Upper lobe of left lung (tissue), 6 donors: ENCODE measurements at places on chromosomes 3 and 15. TPM values are rescaled to one million over a fixed set of nuclear protein-coding genes. Genes with fewer than 3 reads are reported as not detected.

- H3K4me3 ChIP-seq, result no peak overlapping the region
- no peaks in the 10 kb centered on the region for H3K36me3 ChIP-seq
- no peaks in the 10 kb centered on the region for H3K27me3 ChIP-seq
- no peak overlapping the region for H3K27ac ChIP-seq
- H3K4me1 ChIP-seq, result peaks cover 3% of the 10 kb centered on the region
- DNase-seq, result no peak
These were observed 93.3 kb upstream of the HACD2 start for GRCh38 chr3:123678108-123678511.

Gene ROPN1B
- total RNA-seq, result 1.0 TPM

- H3K27me3 ChIP-seq, result no peaks in the 10 kb centered on the region
- H3K36me3 ChIP-seq, result no peaks in the 10 kb centered on the region
- no peak for DNase-seq
- H3K4me1 ChIP-seq, result no peaks in the 10 kb centered on the region
- no peak overlapping the region for H3K4me3 ChIP-seq
These were observed 35.5 kb upstream of the ALDH1A3 start for GRCh38 chr15:100844167-100844566.

Gene TMEM42
- total RNA-seq, result 6.3 TPM

Gene COLQ
- total RNA-seq, result 1.1 TPM

Gene GOLGA8G
- total RNA-seq, result not detected

Gene TMEM62
- total RNA-seq, result 26.3 TPM

GRCh38 chr3:22542311-22542710 is 660.8 kb upstream of the UBE2E2 start:
- no peaks in the 10 kb centered on the region for H3K36me3 ChIP-seq
- no peak overlapping the region for H3K27ac ChIP-seq
- H3K4me1 ChIP-seq, result no peaks in the 10 kb centered on the region
- no peaks in the 10 kb centered on the region for H3K27me3 ChIP-seq
- no peak overlapping the region for H3K4me3 ChIP-seq

Gene SI
- total RNA-seq, result not detected

Gene AP3B2
- 0.39 TPM for total RNA-seq

- no peaks in the 10 kb centered on the region for H3K36me3 ChIP-seq
- H3K4me3 ChIP-seq, result no peak overlapping the region
- no peaks in the 10 kb centered on the region for H3K4me1 ChIP-seq
- H3K27me3 ChIP-seq, result no peaks in the 10 kb centered on the region
These were observed 112.9 kb downstream of the SEC22A start for GRCh38 chr3:123314359-123315270.

Gene SEMA3F
- total RNA-seq, result 76.0 TPM

- H3K36me3 ChIP-seq, result no peaks in the 10 kb centered on the region
- no peak overlapping the region for H3K27ac ChIP-seq
- no peaks in the 10 kb centered on the region for H3K27me3 ChIP-seq
- no peak overlapping the region for H3K4me3 ChIP-seq
These were observed 156.0 kb downstream of the CACNA1D start for GRCh38 chr3:53650424-53650823.

DNA sequence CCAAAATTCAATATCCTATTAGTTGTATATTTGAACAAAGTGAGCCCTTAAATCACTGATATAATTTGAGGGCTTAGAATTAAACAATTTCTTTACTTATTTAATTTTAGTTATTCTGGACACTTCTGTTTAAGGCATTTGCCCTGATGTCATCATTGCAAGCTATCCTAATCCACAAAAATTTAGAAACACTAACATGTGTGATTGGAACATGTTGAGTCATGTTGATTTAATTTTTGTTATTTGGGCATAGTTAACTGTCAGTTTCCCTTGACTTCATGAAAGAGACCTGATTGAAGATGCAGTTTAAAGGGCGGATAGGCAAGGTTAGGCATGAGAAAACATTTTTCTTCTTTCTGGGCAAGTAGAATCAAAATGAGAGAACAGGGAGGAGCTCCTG is 682.6 kb downstream of the ROBO1 start:
- no peaks in the 10 kb centered on the region for H3K36me3 ChIP-seq
- no peaks in the 10 kb centered on the region for H3K4me1 ChIP-seq
- no peak overlapping the region for H3K27ac ChIP-seq
- DNase-seq, result no peak

DNA sequence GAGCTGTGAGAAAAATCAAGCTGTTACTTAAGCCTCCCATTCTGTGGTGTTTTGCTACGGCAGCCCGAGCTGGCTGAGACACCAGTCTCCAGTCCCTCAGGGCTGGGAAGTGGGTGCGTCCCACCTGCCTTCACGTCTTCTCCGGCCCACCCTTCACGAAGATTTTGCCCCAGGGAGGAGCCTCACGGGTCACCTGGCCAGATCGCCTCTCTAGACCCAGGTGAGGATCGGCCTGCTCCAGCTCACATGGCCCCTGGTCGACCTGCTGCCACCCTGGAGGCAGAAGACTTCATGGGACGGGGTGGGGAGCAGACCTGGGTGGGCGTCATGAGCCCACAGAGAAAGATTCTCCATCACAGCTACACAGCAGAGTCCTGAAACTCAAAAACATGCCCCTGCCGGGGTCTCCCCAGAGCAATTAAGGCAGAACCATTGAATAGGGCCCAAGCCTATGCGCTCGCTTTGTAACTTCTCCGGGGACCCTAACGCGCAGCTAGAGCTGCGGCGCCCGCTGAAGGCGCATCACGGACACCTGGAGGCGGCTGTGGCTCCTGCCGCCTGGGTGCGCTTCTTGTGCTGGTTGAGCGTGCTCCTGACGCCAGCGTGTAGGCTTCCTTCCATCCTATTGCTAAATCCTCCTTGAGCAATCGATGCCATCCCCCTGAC is 92.6 kb upstream of the ALDH1A3 start:
- H3K27ac ChIP-seq, result no peak overlapping the region
- no peak for DNase-seq
- no peaks in the 10 kb centered on the region for H3K36me3 ChIP-seq
- H3K27me3 ChIP-seq, result no peaks in the 10 kb centered on the region
- H3K4me3 ChIP-seq, result no peak overlapping the region

Gene PPM1L
- 14.0 TPM for total RNA-seq

Gene ANKDD1A
- total RNA-seq, result 4.8 TPM

Gene GADL1
- 0.07 TPM for total RNA-seq

DNA sequence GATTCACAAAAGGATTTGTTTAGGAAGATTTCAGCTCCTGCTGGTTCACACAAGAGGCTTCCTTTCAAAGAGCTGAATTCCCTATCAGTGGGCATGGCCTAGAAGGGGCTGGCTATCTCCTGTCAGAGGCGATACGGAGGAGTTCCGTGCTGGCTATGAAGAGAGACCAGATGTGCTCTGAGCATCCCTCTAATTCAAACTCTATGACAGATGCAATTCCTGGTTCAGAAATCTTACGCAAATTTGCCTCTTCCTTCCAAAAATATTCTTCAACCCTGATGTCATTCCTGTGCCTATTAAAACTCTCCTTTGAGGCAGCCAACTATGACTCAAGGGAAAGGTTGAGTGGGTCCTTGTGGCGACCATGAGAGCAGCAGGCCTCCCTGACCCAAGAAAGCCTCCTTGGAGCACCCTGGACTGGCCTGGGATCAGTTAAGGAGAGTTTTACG is 139.3 kb upstream of the HES1 start:
- peak overlapping the region; percentile 75 for H3K27ac ChIP-seq
- no peak overlapping the region for H3K4me3 ChIP-seq
- DNase-seq, result peak; percentile 72
- peaks cover 2% of the 10 kb centered on the region for H3K4me1 ChIP-seq
- no peaks in the 10 kb centered on the region for H3K36me3 ChIP-seq
- no peaks in the 10 kb centered on the region for H3K27me3 ChIP-seq

Gene SOX14
- total RNA-seq, result not detected

Gene ASB14
- total RNA-seq, result 1.2 TPM

GRCh38 chr15:72532991-72533601 is 59.0 kb downstream of the ARIH1 start:
- H3K4me1 ChIP-seq, result peaks cover under 1% of the 10 kb centered on the region
- H3K36me3 ChIP-seq, result no peaks in the 10 kb centered on the region
- no peaks in the 10 kb centered on the region for H3K27me3 ChIP-seq
- no peak overlapping the region for H3K4me3 ChIP-seq
- DNase-seq, result no peak

DNA sequence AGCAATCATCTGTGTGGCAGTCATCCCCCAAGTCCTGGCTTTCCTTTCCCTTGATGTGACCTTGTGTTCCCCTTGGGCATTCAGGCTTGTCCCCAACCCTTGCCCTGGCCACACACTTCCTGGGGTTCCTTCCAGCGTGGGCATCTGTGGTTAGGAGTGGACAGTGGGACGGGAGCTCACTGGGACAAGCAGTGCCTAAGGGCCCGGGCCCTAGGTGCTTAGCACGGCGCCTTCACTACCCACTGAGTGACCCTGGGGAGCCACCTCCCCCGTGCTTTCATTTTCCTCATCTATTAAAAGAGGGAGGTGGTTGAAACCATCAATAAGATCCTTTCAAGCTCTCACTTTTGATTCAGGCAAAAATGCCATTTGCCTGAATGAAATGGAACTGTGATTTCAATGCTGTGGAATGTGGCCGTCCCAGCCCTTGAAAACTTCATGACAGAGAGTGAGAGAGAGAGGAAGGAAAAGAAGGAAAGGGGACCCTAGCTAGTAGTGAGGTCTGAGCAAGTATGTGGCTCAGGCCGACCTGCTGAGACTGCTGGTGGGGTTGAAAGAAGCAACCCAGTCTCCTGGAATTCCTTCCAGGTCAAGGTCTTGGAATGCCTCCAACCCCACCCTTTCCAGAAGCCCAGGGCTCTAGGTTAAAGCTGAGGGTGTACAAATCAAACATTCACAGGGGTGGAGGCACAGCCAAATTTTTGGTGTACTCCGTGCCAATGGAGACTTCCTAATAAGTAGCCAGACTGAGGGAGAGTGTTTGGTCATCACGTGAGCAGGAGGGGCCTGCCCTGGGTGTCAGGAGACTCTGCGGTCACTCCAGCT is 302.9 kb downstream of the TLE3 start:
- peaks cover 5% of the 10 kb centered on the region for H3K4me1 ChIP-seq
- DNase-seq, result peak; percentile 43
- H3K36me3 ChIP-seq, result no peaks in the 10 kb centered on the region
- no peaks in the 10 kb centered on the region for H3K27me3 ChIP-seq
- peak overlapping the region; percentile 36 for H3K27ac ChIP-seq

DNA sequence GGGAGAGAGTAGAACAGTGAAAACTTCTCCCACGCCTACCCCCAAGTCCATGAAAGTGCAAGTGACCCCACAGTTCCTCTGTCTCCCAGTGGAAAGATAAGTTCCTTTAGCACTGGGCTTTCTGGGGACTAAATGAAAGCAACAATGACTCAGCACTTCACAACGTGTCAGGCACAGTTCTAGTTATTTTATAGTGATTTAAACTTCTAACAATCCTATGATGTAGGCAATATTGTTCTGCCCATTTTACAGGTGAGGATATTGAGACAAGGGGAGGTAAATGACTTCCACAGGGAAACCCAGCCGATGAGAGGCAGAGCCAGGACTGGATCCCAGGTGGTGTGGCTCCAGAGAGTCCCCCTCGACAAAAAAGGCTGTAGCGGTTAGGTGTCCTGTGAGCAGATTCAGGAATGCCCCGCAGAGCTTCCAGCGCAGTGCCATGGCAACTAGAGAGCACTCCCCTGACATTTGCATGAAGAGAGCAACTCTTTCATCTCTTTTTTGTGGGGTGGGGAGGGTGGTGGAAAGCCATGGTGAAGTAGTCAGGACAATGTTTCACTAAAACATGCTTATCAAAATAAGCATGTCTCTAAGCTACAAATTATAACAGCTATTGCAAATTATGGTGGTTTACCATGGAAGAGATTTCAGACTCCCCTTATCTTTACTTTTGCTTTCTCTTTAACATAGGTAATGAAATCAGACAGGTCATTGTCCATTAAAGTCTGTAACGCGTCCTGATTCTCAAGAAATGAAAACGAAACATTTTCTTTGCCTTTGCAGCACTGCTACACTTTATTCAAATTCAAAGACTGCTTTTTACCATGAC is 62.1 kb downstream of the NR2F2 start:
- no peaks in the 10 kb centered on the region for H3K4me1 ChIP-seq
- no peak overlapping the region for H3K27ac ChIP-seq
- H3K36me3 ChIP-seq, result no peaks in the 10 kb centered on the region
- no peak overlapping the region for H3K4me3 ChIP-seq

DNA sequence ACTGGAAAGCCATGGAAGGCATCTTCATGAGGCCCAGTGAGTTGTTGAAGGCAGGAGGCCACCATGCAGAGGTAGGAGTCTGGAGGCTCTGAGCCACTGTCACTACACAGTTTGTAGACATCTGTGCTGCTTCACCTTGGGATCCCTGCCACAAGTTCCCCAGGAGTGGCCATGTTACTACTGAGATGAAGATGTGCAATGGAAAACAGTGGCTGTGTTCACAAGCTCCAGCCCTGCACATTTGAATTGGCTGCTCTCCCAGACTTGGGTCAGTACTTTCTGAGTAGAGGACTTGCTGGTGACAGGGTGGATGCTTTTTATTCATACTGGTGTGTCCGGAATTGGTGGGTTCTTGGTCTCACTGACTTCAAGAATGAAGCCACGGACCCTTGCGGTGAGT is 86.9 kb upstream of the C15orf39 start:
- no peaks in the 10 kb centered on the region for H3K27me3 ChIP-seq
- no peaks in the 10 kb centered on the region for H3K4me1 ChIP-seq
- DNase-seq, result no peak
- no peak overlapping the region for H3K27ac ChIP-seq
- H3K4me3 ChIP-seq, result no peak overlapping the region

GRCh38 chr15:61641645-61642044 is 412.5 kb upstream of the RORA start:
- H3K27me3 ChIP-seq, result no peaks in the 10 kb centered on the region
- no peaks in the 10 kb centered on the region for H3K36me3 ChIP-seq
- DNase-seq, result no peak
- no peaks in the 10 kb centered on the region for H3K4me1 ChIP-seq
- no peak overlapping the region for H3K27ac ChIP-seq

DNA sequence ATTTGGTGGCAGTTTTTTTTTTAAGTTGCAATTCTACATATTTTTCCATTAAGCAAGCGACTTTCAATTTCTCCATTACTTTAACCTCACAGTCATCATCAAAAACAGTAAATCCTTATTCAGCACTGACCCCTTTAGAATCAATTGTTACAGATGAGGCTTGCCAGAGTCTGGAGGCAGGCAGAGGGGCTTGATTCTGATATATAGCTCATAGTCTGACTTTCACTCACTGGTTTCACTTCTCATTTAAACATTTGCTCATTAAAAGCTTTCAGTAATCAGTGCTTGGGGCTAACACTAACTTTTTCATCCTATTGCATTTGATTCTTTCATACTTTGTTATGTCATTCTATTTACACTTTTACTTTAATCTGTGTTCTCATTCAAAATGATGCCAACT is 88.4 kb downstream of the PYDC2 start:
- H3K4me3 ChIP-seq, result no peak overlapping the region
- no peak overlapping the region for H3K27ac ChIP-seq
- no peaks in the 10 kb centered on the region for H3K36me3 ChIP-seq

Gene LRRC34
- total RNA-seq, result 0.78 TPM

Gene CCDC191
- 5.8 TPM for total RNA-seq

Gene MESP1
- total RNA-seq, result 1.2 TPM

- no peaks in the 10 kb centered on the region for H3K36me3 ChIP-seq
- no peak overlapping the region for H3K27ac ChIP-seq
- no peaks in the 10 kb centered on the region for H3K27me3 ChIP-seq
- no peak overlapping the region for H3K4me3 ChIP-seq
- DNase-seq, result no peak
- peaks cover 29% of the 10 kb centered on the region for H3K4me1 ChIP-seq
These were observed 27.1 kb downstream of the DNAJC13 start for GRCh38 chr3:132444383-132444782.
